ENCODE measurements at places on chromosomes 12 and 14.
A peak's percentile ranks its signal among the peaks of the same experiment; 100 is the strongest.

GRCh38 chr14:54440037-54440436 is 1.1 kb downstream of the CNIH1 start:
- no peak for DNase-seq

DNA sequence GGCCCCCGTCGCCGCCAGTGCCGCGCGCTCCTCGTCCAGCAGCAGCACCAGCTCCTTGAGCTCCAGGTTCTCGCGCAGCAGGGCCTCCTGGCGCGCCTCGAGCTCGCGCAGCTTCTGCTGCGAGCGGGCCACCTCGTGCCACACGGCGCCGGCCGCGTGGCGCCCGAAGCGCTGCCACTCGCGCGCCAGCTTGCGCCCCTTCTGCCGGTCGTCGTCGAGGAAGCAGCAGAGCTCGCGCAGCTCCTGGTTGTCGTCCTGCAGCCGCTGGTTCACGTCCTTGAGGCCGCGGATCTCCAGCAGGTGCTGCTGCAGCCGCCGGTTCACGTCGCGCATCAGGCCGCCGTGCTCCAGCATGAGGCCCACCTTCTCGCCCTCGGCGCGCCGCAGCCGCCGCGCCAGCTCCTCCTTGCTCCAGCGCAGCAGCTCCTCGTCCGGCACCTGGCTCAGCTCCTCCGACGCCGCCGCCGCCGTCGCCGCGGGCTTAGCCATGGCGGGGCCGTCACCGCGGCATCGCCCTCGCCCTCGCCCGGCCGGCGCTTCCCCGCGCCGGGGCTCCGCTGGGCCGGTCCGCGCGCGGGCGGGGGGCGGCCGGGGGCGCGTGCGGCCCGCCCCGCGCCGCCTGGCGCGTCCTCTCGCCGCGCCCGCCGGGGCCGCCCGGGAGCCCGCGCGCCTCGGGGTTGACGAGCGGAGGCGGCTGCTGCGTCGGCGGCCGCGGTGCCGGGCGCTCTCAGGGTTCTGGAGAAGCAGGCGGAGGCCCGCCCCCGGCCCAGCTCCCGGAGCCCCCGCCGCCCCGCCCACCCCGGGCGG is at the start of gene CCDC85C:
Gene CCDC85C (minus strand): TSS at position 737 of the 807 bp plus-strand sequence. CDS start 248 bp downstream, at position 489.
- peak; percentile 23 for DNase-seq

DNA sequence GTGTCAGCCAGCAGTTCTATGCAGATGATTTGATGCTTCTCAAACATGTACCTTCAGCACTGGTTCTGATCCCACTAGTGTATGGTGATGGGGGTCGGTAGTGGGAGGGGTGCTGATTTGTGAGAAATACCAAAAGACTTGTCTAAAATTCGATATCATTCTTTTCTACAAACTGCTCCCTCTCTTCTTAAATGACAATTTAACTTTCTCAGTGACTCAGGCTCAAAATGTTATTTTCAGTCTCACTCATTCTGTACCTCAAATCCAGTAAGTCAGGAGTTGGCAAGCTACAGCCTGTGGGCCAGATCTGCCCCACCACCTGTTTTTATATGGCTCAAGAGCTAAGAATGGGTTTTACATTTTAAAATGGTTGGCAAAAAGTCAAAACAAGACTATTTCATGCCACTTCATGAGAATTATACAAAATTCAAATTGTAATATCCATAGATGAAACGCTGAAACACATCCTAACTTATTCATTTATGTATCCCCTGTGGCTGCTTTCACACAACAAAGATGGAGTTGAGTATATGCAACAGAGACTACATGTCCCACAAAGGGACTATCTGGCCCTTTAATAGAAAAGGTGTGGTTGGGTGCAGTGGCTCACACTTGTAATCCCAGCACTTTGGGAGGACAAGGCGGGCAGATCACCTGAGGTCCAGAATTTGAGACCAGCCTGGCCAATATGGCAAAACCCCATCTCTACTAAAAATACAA is 6.6 kb upstream of the NOP2 start:
- DNase-seq = no peak

DNA sequence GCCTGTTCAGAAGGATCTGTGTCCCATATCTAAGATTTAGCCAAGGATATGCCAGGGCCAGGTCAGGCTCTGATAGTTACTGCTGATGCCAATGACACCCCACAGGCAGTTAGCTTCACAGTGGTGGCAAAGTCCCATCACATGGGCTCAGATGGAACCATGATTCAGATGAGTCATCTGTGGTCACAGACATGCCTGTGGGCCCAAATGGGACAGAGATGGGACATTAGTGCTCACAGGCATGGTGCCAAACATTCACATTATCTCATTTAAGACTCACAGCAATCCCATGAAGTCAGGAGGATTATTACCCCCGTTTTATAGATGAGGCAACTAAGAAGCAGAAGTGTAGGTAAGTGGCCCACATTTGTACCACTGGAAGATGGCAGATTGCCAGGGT is 207.8 kb downstream of the DPF3 start:
- DNase-seq = no peak

DNA sequence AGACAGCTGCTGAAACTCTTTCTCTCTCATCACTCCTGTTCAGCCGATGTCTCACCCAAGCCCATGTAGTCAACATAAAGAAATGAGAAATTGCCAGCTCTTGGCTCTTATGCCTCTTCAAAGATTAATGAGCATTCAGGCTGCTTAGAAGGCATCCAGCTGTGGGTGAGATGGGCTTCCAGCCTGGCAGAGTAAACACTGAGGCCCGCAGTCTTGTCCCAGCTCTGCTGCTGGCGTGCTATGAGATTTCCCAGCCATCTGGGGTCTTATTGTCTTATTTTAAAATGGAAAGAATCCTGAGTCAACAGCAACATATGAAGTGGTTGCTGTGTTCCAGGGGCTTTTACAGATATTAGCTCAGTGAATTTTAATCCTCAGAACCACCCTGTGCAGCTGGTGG is 12.6 kb downstream of the RXYLT1 start:
- no peak for DNase-seq

DNA sequence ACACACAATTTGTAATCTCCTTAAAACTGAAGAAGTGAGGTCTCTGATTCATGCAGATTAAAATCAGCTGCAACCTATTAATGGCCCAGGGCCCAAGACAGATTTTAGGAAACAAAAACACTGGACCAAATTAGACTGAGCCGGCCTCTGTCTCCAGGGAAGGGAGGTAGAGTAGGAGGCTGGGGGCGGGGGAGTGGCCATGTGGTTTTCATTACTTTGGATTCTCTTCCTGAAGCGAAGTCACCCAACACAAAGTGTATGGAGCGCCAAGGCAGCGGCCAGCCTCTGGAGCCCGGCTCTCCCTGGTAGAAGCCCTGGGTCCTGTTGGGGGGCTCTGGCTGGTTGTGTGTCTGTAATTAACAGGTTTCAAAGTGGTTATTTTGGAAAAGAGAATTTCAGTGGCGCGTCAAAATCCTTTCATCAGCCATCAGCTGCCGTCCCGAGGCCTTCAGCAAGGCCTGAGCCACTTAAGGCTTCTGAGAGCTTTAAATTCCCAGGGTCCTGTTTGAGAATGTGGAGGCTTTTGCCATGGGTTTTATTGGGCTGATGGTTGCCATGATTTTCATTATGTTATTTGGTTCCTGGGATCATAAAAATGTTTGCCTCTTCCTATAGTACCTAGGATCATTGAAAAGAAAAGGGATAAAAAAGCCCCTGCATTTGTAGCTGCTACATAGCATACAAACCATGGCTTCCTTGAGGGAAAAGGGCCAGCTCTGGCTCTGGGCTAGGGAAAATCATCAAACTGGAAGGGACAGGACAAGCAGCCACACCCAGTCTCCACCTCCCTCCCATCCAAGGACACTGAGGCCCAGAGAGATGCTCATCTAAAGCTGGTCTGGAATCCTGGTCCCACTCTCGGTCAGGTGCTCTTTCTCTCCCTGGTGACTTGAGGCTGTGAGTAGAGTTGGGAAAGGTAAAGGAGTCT is 282.4 kb downstream of the ZFP36L1 start:
- no peak for DNase-seq

GRCh38 chr14:34036319-34036766 is 85.5 kb upstream of the EGLN3 start:
- no peak for DNase-seq

DNA sequence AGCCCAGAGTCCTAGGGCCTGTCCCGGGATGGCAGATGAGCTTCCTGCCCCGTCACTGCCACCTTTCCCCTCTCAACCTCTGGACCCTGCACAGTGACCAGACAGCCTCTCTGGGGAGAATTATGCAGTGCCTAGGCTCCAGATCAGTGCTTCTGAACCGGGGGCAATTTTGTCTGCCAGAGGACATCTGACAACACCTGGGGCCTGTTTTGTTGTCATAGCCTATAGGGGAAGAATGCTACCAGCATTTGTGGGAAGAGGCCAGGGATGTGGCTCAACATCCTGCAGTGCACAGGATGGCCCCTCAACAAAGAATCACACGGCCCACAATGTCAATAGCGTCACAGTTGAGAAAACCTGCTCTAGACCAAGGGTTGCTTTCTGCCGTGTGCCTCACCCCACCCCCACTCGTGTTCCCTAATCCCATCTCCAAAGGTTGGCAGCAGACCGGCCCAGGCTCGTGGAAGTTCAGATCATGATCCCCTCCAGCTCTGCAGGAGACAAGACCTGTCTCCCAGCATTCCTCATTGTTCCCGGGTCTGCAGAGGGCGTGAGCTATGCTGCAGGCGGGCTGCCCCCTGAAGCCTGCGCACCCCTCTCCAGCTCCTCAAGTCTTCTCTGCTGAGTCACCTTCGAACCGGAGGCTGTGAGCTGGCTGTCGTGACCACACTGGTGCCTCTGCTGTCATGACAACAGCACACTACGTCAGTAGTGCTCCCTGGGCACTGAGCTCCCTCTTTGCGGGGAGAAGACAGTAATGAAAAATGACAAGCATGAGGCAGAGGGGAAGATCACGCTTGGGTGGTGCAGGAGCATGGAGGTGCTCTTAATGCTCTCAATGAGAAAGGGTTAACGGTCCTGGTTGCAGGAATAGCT is 2.0 kb upstream of the GAPDH start:
- DNase-seq = peak; percentile 84

GRCh38 chr12:118900993-118901392 is 80.3 kb upstream of the SRRM4 start:
- DNase-seq = no peak

DNA sequence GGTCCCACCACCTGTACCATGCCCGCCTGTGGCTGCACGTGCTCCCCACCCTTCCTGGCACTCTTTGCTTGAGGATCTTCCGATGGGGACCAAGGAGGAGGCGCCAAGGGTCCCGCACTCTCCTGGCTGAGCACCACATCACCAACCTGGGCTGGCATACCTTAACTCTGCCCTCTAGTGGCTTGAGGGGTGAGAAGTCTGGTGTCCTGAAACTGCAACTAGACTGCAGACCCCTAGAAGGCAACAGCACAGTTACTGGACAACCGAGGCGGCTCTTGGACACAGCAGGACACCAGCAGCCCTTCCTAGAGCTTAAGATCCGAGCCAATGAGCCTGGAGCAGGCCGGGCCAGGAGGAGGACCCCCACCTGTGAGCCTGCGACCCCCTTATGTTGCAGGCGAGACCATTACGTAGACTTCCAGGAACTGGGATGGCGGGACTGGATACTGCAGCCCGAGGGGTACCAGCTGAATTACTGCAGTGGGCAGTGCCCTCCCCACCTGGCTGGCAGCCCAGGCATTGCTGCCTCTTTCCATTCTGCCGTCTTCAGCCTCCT is 1.1 kb downstream of the INHBE start:
- DNase-seq = no peak
